Activated CD8-positive, alpha-beta memory T cell treated with anti-CD3 and anti-CD28 coated beads for 4 hours (primary cell): ENCODE measurements at places on chromosomes 13 and 19.

- DNase-seq, result no peak
Measured at GRCh38 chr19:48656840-48657474, 11.0 kb upstream of the CA11 start.

GRCh38 chr19:51513968-51514367, 12.4 kb upstream of the SIGLEC12 start:
- DNase-seq, result no peak

GRCh38 chr13:98089246-98089645, 53.6 kb upstream of the FARP1 start:
- no peak for DNase-seq

DNA sequence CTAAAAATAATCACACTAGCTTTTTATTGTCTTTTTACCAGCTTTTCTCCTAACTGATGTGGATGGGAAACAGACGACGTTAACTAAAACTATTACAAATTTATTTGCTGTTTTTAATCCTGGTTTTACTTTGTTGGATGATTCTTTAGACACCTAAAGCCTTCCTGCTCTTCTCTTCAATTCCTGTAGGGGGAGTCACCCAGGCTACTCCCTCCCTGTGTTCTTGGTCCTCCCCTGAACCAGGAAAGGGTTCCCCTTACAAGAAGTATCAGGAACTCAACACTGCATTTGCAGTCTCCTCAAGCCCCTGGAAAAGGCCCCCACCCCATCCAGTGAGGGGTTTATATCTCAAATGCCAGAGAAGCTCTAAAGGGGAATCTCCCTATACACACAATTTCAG, 206.1 kb downstream of the SUCLA2 start:
- no peak for DNase-seq

GRCh38 chr19:7521551-7522071, 813 bp upstream of the MCOLN1 start:
- no peak for DNase-seq

GRCh38 chr19:54433697-54434096, 15.3 kb upstream of the LENG8 start:
- no peak for DNase-seq

DNA sequence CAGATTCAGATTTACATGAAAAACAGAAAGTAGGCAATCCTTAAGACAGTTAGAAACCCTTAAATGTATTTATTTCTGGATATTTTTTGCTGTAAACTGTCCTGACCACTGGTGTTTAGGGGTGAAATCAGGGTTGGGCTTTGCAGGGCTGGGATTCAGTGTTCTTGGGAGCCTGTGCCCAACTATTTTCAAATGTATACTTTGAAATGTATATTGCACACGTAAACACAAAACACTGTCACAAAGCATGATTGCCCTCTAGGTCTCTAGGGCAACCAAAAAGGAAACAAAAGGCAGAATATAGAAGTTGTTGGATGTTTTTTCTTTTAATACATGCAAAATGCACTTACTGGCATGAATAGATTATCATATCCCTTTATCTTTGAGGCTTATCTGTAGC, 1185.4 kb downstream of the DIAPH3 start:
- no peak for DNase-seq

DNA sequence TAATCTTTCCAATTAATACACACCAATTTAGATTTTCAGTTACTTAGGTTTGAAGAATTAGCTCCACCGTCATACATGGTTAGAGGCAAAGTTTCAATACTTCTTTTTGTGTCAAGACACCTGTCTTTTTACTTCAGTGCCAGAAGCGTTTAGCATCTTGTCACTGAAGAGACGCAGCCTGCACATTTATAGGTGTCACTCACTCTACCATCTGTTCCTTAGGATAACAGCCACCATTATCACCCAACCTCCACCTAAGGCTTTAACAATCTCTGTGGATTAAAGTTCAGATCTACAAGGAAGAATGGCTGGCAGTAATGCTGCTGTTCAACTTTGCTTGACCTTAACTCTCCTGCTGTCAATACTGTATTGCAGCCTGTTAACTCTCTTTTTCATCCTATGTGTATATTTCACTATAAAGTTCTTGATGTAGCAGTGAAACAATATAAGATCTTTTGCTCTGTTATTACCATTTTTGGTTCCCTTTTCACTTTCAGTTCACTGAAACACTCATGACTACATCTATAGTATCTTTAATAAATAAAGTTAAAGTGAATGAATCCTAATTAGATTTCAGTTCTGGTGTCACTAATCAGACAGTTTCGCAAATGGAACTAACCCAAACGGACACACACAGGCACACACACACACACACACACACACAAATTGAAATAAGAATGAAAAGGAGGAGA, 435.6 kb downstream of the PCDH9 start:
- DNase-seq, result no peak

GRCh38 chr19:2096480-2097202, at the start of gene IZUMO4:
TSS of gene IZUMO4 (plus strand) at chr19:2096915. CDS start at chr19:2096946, 31 bp downstream.
- DNase-seq, result peak; percentile 100

- no peak for DNase-seq
Measured at GRCh38 chr19:12866416-12867119, 14.7 kb downstream of the DNASE2 start.

DNA sequence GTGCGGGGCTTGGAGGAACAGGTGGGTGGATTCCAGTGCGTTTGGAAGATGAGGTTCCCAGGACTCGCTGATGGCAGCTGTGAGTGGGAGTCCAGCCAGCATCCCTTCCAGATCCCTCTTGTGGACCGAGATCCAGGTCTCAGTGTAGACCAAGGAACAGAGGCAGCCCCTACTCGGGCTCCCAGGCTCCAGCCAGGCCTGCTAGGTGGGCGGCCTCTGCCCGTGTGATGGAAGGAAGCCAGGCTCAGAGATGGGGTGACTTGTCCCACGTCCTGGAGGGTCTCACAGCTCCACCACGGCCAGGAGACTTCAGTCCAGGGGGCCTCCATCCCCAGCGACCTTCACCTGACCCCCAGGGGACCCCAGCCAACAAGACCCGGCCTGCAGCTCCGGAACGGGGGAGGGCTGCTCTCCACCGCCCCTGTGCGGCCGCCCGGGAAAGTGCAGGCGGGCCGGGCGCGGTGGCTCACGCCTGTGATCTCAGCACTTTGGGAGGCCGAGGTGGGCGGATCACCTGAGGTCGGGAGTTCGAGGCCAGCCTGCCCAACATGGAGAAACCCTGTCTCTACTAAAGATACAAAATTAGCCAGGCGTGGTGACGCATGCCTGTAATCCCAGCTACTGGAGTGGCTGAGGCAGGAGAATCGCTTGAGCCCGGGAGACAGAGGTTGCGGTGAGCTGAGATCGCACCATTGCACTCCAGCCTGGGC, 729 bp upstream of the MADCAM1 start:
- no peak for DNase-seq

DNA sequence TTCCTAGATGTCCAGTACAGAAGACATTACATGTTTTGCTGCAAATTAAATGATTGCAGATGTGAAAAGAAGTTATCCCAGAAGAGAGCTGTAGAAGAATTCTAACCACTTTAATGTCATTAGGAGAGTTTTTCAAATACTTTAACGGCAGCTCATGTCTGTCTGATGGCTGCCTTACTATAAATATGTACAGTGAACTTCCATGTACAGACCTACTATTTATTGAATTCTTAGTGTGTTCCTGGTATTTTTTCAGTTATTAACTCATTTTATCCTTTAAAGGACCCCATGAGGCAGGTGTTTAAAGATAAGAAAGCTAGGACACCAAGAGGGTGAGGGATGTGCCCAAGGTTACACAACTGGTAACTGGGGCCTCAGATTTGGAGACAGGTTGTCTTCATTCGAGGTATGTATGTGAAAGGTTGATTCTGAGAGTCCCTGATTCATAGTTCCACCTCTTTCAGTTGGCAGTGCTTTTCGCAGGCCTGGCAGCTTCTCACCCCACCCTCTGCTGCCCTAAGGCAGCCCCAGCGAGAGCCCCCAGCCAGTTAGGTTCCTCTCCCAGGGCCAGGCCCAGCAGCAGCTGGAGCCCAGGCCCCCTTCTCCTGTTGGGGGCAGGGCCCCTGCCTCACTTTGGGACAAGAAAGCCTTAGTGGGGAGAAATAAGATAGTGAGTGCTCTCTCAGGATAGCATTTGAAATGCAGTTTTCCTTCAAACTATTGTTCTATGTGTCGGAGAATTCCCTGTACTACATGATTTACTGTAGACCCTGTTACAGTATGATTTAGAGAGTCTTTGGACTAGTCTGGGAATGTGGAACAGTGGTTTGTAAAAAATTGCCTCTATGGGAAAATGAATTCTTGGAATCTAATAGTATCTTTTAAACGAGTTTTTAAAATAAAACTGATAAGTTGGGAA, 67.7 kb upstream of the TEX29 start:
- no peak for DNase-seq

- DNase-seq, result no peak
Measured at GRCh38 chr13:52599037-52599847, 43.0 kb upstream of the HNRNPA1L2 start.

DNA sequence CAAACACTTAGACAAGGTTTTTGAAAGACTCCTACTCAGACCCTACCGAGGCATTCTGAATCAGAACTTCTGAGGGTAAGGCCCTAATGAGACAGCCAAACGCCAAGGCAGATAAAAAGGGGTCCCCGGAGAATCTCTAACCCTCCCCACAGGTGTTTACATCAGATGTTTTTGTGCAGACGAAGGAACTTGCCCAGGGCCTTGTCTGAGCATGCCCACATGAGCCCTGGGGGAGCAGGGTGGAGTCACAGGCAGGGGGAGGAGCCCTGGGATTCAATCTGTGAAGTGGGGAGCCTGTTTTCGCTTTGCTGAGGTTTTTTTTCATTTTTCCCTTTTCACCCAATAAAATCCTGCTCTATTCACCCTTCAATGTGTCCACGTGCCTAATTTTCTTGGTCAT, 61.6 kb upstream of the MED4 start:
- peak; percentile 56 for DNase-seq

GRCh38 chr19:20661150-20661819, at the start of gene ZNF626:
TSS of gene ZNF626 (minus strand) at chr19:20661571. CDS start at chr19:20661446, 125 bp downstream.
- DNase-seq, result peak; percentile 89

GRCh38 chr13:19818223-19818842, 35.6 kb upstream of the PSPC1 start:
- DNase-seq, result peak; percentile 6

GRCh38 chr13:27151798-27152599, 19.6 kb downstream of the USP12 start:
- no peak for DNase-seq
